ENCODE measurements at places on chromosomes 6 and 20.

GRCh38 chr6:124190256-124190655 lies 386.6 kb downstream of the NKAIN2 start:
- DNase-seq, result no peak

GRCh38 chr6:44275749-44276648 lies 5.7 kb downstream of the TMEM151B start:
- no peak for DNase-seq

DNA sequence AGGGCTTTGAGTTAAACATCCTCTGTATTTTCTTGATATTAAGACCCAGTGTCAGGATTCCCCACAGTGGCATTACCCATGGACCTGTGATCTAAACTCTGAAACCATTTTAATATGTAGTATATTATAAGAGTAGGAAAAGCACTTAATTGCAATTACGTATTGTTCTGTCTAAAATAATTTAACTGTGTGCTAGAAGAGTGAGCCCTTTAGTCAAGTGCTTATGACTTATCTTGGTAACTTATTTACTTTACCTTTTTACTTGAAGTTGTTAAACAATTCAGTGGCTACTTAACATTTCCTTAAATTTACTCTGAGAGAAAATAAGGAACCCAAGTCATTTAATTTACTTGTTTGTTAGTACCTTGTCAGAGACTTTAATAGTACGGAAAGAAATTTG lies 173.6 kb downstream of the CDKAL1 start:
- no peak for DNase-seq

DNA sequence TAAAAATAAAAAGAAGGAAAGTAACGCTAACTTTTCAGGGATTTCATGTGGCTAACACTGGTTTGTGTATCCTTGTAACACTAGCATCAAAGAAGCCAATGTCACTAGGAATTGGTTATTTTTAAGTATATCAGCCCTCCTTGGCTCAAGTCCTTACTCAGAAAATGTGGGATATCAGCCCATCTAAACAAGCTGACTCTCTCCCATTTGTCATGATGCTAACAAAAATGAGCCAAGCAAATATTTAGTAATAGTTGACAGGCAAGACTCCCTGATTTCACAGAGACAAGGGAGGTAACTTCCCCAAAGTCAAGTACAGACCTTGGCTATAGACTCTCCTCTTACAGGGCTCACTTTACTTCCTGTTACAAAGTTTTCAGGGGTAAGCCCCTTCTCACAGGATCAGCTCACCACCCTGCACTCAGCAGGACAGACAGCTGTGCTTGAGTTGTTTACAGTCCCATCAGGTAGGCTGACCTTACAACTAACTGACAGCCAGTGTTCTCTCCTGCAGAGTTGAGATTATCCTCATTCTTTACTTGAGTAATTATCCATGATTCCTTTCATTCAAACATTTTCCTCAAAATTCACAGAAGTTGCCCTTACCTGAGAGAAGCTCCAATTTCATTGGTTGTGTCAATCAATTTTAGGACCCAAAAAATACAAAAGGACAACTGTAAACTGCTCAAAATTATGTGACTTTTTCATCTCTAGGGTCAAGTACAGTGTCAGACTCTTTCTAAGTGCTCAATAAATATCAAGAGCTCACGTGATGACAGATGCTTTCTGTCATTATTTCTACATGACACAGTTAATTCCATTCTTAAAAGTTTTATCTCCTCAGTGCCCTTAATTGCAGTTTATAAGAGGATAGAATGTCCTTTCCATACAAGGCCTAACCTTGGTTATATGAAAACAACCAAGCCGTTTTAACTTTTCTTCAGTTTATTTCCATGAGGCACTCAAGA lies 38.1 kb upstream of the BMP5 start:
- peak; percentile 28 for DNase-seq

DNA sequence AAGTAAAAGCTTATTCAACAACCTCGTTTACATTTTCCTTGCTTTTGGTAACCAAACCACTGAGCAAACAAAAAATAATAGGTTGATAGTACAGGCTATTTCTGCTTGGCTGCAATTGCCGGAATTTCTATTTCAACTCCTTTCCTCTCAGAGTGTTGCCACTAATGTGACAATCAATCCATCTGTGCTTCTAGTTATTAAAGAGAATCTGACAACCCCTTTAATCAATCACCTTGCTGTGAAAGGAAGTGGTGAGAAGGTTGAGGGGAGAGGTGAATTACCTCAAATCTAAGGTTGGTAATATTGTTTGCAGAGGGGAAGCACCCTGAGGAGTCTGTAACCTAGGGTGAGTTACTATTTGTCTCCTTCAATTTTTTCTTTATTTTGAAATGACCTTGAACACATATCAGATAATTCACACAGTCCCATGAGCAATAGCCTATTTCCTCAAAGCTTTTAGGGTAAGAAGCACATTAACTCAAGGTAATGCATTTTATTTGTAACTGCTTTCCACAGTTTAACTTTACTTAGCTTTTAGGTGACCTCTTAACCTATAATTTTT lies 603.4 kb downstream of the MMUT start:
- no peak for DNase-seq

DNA sequence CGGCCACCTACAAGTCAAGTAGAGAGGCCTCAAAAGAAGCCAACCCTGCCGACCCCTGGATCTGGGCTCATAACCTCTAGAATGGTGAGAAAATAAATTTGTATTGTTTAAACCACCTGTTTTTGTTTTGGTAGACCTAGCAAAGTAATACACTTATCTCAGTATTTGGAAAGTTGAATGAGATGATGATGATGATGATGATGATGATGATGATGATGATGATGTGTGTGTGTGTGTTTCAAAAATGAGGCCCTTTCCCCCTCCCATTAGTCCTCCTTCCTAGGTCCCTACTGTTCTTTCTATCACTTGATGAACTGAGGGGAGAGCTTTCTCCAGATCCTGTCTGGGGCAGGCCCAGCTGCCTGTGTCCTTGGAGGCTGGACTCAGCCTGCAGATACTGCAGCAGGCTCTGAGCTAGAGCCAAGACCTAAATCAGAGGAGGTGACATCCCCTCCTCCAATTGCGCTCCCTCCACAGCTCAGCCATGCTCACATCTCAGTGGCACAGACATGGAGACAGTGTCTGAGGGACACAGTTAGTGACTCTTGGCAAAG lies 120.1 kb downstream of the LRFN2 start:
- no peak for DNase-seq

GRCh38 chr6:51959744-51960383 lies 127.5 kb downstream of the PKHD1 start:
- peak; percentile 67 for DNase-seq

DNA sequence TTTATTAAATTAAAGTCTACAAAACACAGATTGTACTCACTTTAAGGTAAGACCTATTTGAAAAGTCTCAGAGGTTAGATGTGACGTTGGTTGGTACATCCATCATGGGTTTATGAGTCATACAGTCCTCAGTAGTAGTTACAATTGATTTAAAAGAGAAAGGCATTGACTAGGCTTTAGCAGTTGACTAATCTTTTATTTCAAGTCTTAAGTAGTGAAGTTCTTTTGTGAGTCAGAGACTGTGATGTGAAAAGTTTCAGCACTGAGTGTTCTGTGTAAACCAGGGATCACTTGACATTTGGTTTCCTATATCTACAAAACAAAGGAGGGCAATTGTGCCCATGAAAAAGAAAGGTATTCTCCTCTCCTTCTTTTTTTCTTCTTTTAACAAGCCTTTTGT lies 221.3 kb downstream of the GRIK2 start:
- peak; percentile 45 for DNase-seq

GRCh38 chr6:13406781-13407180 lies 78.4 kb upstream of the TBC1D7 start:
- DNase-seq, result peak; percentile 45

- no peak for DNase-seq
These were observed 53.7 kb downstream of the LYRM4 start for GRCh38 chr6:5206920-5207561.

DNA sequence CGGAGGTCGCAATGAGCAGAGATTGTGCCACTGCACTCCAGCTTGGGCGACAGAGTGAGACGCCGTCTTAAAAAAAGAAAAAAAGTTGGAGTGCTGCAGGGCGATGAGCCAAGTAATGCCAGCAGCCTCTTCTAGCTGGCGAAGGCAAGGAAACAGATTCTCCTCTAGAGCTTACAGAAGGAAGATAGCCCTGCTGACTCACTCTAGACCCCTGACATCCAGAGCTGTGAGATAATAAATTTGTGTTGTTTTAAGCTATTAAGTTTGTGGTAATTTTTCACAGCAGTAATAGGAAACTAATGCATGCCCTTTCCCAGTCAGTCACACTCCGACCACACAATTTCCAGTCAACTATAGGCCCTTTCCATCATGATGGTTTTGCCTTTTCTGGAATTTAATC lies 16.4 kb downstream of the PRSS16 start:
- DNase-seq, result peak; percentile 41

GRCh38 chr20:43895235-43895634 lies 19.4 kb upstream of the TOX2 start:
- DNase-seq, result no peak

GRCh38 chr6:113365191-113365590 lies 492.0 kb upstream of the MARCKS start:
- DNase-seq, result peak; percentile 85
